ENCODE measurements at places on chromosomes 2 and 18.

DNA sequence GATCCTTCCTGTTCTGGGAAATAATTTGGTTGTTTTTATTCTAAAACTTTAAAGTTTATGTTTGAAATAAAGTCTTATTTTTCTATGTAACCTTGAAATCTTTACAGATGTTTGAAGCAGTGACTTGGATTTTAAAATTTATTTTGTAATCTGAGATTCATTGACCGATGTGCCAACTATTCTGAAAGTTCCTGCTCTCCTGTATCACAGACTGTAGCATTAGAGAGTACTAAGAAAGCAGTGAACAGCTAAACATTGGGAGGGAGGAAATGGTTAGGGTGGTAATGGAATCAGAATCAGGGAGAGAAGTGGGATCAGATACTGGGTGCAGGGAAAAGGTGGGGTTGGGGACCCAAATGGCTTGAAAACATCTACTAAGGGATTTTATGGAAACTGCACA is 69.9 kb downstream of the CDC42EP3 start:
- DNase-seq: no peak

DNA sequence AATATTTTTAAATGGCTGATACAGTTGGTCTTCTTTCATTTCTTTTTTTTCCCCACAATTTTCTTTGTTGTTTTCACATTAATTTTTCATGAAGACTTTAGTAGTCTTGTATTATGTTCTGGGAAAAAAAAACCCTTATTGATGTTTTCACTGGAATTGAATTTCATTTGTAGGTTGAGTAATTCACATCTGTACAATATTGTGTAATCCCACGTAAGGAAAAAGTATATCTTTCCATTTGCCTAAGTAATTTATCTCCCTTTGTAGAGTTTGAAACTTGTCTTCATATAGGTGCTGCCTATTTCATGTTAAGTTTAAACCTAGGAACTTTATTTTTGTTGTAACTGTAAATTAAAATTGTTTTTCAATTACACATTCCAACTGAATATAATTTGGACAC is 2.0 kb downstream of the DNAJC27 start:
- no peak for DNase-seq

- DNase-seq: no peak
Observed at GRCh38 chr18:63832470-63832869, 55.0 kb upstream of the SERPINB2 start.

DNA sequence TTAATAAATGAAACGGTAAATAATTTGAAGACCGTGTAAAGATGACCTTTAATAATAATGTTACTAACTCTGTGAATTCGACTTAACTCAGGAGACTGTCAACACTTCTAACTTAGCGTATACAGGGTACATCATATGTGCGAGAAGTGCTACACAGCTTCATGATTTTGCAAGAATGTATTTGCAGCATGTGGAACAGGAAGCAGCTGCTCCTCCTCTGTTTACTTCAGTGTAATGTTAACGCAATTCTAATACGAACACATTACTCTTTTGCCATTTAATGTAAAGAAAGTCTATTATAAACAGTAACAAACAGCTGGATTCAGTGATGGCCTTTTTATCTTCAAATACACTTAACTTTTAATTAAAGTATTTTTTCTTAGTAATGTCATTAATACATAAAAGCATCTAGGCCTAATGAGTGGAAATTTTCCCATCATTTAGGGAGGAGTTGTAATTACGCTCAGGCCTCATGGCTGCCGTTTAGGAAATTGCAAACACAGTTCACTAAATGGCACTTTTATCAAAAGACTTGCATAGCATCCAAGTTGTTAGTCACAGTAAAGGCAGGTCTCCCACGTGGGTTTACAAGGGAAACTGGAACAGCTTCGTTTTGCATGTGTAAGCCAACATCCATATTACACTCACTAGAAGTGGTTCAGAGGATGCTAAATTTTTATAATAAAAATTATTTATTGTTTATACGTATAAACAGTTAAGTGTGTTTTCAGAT is 635.7 kb downstream of the FBXO15 start:
- DNase-seq: no peak

- no peak for DNase-seq
Observed at GRCh38 chr18:64259871-64260270, 111.0 kb upstream of the LINC00305 start.

DNA sequence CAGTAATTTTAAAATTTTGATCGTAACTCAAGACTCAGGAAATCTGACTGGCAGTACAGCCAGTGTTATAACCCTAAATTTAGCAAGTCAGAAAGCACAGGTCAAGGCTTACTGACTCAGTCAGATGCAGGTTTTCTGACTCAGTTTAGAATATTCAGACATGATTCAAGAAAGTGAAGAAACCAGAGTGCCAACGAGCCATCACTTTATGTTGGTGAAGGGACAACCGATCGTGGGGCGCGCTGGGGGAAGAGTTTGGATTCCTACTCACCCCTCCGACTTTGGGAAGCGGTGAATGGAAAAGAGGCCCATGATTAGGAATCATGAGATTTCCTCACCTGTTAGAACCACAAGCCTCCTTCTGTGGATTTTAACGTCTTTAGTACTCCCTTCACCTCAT is 998 bp downstream of the RNF149 start:
- no peak for DNase-seq

DNA sequence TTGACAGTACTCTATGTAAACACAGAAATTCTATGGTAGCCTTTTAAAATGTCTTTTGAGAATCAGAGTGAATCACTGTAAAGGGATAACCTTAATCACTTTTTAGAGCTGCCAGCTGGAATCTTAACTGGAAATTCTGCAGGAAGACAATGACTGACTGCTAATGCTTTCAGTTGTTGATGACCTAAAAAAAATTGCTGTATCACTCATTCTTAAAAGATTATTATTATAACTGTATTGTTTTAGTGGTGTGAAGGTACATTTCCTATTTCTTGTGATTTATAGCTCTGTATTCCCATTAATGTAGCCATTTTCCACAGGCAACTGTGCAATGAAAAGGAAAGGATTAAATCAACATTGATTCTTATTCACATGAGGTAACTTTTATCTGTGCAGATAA is 260.5 kb downstream of the CALCRL start:
- no peak for DNase-seq

DNA sequence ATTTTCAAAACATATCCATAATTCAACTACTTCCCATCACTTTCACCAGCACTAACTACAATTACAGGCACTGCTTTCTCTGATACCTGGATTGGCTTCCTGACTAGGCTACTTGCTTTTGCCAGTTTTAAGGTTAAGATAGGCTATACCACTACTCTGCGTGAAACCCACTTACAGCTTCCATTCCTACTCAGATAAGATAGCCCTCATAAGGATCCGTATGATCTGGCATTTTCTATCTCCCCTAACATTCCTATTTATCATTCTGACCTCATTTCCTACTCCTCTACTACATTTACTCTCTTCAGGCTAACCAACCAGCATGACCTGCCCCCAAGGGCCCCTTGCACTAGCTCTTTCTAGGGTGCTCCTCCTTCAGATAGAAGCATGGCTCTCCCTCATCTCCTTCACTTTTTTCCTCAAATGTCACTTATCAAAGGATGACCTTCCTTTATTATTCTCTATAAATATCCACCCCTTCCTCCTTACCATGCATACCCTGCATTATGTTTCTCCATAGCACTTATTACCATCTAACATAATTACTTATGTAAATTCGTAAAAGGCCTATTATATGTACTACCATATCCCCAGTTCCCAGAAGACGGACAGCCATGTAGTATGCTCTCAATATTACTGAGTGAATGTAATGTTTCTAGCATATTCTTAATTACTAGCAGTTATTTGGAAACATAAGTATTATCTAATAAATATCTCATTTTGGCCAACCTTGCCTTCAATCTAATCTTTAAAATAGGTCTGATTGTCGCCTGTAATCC is 4.4 kb downstream of the TIA1 start:
- no peak for DNase-seq
